ENCODE measurements at places on chromosomes 5 and 9. TPM values are rescaled to one million over a fixed set of nuclear protein-coding genes. Genes with fewer than 3 reads are reported as not detected.

CDH9 gene
- not detected for total RNA-seq

DNA sequence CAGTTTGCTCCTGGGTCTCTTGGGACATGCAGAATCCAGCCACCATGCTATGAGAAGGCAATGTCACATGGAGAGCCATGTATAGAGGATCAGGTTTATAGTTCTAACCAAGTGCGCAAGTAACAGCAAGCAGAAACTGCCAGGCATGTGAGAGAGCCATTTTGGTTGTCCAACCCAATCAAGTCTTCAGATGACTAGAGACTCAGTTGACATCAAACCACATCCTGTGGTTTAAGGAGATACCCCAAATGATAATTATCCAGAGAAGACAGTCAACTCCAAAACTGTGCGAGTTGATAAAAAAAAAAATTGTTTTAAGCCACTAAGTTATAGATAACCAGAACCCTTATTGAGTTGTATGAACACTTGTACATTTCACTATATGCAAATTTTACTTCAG lies 40.2 kb downstream of the TMEM232 start:
- H3K36me3 ChIP-seq: no peaks in the 10 kb centered on the region
- no peak for DNase-seq
- H3K4me1 ChIP-seq: no peaks in the 10 kb centered on the region
- H3K27me3 ChIP-seq: no peaks in the 10 kb centered on the region
- H3K4me3 ChIP-seq: no peak overlapping the region
- no peak overlapping the region for H3K27ac ChIP-seq

SERINC5 gene
- 186 TPM for total RNA-seq

DNA sequence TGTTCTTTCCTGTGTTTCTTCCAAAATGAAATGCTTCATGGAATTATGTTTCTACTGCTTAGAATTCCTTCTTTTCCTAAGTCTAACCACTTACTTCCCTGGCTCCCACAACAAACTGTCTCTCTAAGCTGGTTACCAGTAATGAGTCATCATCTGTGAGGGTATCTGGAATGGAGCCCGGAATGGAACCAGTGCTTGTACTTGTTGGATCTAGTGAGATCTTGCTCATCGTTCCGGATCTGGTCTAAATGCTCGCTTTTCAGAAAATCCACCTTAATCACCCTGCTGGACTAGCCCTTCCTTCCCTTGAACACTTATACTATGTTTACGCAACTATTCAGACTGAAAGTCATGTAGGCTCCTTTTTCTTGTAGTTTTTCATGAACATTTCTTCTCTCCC lies 184.8 kb downstream of the PBX3 start:
- H3K4me3 ChIP-seq: no peak overlapping the region
- no peaks in the 10 kb centered on the region for H3K4me1 ChIP-seq
- H3K27me3 ChIP-seq: no peaks in the 10 kb centered on the region
- DNase-seq: no peak
